ENCODE measurements at places on chromosomes 5 and 9.
A peak's percentile ranks its signal among the peaks of the same experiment; 100 is the strongest.

DNA sequence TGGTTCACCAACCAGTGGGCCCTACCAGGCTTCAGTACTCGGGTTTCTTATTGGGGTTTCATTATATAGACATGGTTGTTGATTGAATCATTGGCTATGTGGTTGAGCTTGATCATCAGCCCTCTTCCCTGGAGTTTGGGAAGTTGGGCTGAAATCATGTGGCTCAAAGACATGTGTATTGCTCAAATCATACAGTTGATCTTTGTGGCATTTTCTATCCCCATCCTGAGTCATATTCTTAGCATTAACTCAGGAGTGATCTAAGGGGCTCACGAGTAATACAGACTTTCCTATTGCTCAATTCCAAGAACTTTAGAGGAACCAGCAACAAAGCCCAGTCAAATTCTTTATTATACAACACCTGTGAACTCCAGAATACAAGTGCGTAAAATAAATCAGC lies 66.2 kb downstream of the SMC5 start:
- no peak for DNase-seq

GRCh38 chr5:29051509-29051908 lies 2013.1 kb upstream of the CDH9 start:
- DNase-seq: no peak

GRCh38 chr5:135944967-135945560 lies 9.7 kb downstream of the LECT2 start:
- peak; percentile 85 for DNase-seq

GRCh38 chr5:36657563-36657995 lies 51.2 kb downstream of the SLC1A3 start:
- peak; percentile 87 for DNase-seq

- DNase-seq: no peak
These were observed 11.4 kb upstream of the NRARP start for GRCh38 chr9:137313326-137313936.

GRCh38 chr5:148791334-148791667 lies 35.1 kb upstream of the ADRB2 start:
- DNase-seq: no peak

GRCh38 chr5:85500869-85501268 lies 1116.2 kb upstream of the EDIL3 start:
- DNase-seq: no peak

- DNase-seq: no peak
These were observed 394.8 kb downstream of the NR2F1-AS1 start for GRCh38 chr5:93186076-93186682.

- DNase-seq: no peak
These were observed 287.2 kb downstream of the ARRDC3 start for GRCh38 chr5:91095786-91096385.

DNA sequence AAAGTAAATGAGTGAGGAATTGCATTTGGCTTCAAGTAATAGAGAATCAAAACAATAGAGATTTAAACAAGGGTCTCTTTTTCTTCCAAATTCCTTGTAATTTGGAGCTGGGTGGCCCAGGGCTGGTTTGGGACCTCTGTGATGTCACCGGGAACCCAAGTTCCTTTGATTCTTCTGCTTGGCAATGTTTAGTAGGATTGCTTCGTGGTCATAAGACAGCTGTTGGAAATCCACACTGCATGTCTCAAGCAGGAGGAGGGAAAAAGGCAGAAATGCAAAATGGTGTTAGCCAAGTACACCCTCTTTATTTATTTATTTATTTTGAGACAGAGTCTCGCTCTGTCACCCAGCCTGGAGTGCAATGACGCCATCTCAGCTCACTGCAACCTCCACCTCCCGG lies 72.6 kb upstream of the IL12B start:
- no peak for DNase-seq

DNA sequence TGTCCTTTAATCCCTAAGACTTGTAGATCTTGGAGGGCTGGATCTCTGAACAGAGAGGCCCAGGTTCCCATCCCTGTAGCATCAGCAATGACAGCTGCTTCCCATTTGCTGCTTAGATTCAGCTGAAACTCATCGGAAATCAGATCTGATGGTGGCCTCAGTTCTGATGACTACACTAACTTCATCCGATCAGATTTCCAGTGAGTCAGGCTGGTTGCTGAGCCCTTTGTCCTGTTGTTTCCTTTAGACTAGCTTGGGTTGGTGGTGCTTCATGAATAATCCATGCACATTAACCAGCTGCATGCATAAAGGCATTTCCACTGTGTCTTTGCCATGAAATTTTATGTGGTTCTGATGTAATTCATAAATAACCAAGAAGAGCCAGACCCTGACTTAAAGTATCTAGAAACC lies 195.2 kb upstream of the TUT7 start:
- DNase-seq: no peak

DNA sequence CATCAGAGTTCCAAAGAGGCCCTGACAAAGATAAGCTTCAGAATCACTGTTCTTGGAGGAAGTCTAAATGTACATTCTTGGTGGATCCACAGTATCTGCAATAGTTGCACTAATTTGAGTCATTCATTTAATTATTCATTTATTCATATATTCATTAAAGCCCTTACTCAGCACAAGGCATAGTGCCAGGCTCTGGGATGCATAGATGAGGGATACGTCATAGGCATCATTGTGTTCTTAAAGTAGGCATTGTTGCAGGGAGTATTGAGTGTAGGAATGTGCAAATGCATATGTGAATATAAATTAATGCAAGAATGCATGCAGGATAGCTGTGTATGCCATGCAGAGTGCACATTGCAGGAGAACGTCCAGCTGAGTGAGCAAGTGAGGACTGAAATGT lies 100.7 kb downstream of the DRD1 start:
- DNase-seq: no peak

DNA sequence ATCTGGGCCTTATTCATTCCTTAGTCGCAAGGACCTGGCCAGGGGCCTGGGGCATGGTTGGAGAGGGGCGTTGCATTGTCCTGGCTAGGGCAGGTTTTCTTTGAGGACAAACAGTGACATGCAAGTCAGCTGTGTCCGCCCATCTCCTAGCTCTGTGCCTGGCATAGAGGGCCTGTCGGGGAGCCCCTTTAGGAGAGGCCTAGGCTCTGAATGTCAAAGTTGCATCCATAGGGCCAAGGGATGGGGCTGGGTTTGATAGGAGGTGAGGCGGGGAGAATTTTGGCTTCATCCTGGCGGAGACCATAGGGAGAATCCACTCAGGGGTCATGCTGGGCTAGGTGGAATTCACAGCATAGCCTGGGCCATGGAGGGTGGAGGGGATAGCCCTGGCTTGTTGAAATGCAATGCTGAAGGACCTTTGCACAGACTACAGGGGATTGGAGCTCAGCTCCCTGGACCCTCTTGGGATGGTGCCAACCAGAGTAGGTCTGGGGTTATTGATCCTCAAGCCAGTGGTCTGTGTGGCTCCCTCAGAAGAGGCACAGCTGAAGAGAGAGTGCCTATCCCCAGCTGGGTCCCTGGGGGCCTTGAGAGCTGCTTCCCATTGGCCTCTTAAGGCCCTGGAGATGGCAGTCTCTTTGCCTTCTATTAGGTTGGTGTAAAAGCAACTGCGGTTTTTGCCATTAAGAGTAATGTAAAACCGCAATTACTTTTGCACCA lies 104.0 kb downstream of the RGS3 start:
- DNase-seq: no peak

DNA sequence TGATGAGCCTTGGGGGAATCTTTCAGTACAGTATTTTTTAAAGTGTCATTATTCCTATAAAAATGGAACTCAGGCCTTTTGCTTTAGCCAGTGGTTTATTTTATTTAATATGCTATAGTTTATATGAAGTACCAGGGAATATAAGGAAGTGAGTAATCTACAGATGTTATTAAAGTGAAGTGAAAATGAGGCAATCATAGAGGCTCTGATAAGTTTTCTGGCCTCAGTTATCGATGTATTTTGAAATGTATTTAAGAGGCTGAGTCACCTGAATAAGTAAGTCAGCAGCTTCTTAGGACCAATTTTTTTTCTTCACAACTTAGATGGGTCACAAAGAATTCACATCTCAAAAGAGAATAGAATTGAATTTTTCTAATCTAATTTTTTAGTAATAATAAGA lies 829.0 kb downstream of the DNAH5 start:
- DNase-seq: no peak

DNA sequence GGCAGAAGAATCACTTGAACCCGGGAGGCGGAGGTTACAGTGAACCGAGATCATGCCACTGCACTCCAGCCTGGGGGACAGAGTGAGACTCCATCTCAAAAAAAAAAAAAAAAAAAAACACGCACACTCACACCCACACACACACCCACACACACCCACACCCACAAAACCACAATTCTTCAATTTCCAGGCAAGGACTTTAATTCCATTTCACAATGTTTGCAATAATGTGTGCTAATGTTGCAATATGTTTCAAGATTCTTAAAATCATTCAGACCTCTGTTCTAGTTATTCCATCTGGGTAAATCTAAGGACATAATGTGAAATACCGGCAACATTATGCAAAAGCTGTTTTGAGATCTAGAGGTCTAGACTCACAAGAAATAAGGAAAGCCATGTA lies 28.3 kb downstream of the CCDC69 start:
- DNase-seq: no peak

DNA sequence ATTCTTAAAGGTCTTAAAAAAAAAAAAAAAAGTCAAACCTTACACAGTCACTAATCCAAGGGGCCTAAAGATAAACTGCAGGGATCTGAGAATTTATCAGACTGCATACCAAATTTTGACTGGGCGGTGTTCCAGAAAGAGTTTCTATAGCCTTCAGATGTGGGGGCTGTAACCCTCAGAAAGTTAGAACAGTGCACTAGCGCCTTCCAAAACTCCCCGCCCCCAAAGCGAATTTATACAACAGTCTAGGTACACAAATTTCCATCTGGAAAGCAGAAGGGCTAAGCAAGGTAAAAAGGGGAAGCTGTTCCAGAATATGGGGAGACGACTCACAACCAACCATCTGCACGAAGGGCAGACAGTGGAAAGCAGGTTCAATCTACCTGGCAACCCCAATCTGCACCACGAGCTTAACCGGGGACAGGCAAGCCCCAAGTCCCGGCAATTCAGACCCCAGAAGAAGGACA lies 813 bp downstream of the ERMP1 start:
- peak; percentile 13 for DNase-seq

- no peak for DNase-seq
These were observed 244.4 kb downstream of the FSTL4 start for GRCh38 chr5:133367984-133368383.

GRCh38 chr9:20642045-20642444 lies 19.7 kb upstream of the MLLT3 start:
- no peak for DNase-seq

DNA sequence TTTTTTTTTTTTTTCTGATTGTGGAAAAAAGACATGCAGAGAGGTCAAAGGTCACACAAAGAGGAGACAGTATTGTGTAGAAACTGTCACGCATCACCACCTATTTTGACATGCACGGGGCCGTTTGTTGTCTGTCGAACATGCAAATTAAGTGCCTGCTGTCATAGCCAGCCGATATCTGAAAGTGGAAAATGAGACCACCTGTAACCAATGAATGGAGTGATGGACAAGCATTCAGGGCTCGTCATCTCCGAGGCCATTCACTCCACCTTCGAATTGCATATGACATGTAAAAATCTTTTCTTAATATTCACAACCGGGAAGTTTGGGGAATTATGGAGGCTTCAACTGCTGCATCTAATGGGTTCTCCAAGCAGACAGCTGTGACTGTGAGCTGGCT lies 512.2 kb upstream of the ADAMTS16 start:
- DNase-seq: no peak

- DNase-seq: peak; percentile 58
These were observed 46.7 kb downstream of the GRIA1 start for GRCh38 chr5:153537207-153537606.

- DNase-seq: no peak
These were observed 31.0 kb downstream of the GOLGA2 start for GRCh38 chr9:128244837-128245231.

- no peak for DNase-seq
These were observed 8.3 kb upstream of the XPA start for GRCh38 chr9:97705354-97705950.

DNA sequence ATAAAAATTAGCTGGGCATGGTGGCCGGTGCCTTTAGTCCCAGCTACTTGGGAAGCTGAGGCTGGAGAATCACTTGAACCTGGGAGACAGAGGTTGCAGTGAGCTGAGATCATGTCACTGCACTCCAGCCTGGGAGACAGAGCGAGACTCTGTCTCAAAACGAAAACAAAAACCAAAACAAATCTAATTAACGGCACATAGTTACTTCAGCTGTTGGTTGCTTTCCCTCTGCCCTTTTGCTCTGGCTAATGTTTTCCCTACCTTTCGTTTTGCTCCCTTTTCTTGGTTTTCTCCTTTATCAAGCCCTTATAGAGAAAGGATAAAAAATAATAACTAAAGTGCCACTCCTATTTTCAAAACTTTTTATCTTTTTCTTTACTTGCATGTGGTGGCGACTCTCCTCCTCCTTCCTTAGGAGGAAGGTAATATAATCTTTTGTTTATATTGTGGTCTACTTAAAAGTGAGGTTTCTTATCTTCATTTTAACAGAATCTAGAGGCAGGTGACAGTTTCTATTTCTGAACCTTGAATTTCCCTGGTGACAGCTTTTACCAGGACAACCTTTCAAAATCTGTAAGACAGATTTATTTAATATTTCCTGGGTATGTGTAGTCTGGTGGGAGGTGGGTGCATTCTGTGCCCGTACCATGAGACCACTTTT lies 125.4 kb downstream of the ARHGEF28 start:
- DNase-seq: no peak

DNA sequence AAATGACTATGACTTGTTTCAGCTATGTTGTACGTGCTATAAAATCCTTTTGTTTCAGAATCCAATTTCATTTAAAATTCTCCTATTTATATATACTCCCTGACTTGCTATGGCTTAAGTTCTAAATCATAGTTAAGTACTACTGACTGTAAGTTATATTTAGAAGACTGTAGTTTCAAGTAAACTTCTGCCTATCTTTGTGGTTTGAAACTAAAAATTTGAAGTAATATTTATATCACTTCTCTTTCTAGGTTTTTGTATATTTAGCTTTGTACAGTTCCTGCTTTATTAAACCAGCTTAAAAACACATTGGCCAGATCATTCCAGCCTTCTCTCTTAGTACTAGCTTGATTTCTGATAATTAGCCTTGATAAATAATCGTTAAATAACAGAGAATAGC lies 196.3 kb downstream of the MLLT3 start:
- DNase-seq: no peak

DNA sequence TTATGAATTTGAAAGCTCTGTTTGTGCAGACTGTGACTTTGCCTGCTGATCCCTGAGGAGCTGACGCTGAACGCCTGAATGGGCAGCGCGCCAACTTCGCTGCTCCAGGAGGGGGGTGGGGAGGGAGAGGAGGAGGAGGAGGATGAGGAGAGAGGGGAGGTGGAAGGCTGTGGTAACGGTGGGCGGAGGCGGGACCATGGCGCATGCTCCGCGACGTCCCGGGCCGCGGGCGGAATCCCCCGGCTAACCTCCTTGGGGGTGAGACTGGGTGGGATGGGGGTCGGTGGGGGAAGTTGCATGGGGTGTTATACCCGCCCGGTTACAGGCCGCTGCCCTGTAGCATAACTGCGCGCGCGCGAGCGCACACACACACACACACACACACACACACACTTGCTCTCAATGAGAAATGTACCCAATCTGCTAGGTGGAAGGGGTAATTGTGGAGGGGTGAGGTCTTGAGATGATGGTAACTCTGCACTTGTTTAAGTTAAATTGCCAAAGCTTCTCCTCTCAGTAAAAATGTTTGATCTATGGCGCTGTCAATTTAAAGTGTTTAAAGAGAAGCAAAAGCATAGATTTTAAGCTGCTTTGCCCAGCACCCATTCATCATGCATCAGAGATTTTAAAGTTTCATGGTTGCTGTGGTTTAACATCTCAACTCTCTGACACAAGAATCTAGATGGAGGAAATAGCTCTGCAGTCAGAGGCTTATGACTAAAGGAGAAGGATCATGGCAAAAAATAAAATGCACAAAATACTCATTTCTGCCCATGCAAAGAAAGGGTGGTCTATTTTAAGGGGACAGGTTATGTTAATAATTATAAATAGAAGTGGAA lies 76.6 kb upstream of the TBCA start:
- peak; percentile 85 for DNase-seq

Data from Ammon's horn (tissue), 1 donor.